Stimulated activated CD4-positive, alpha-beta T cell treated with anti-CD3 and anti-CD28 coated beads, Interleukin-15, amount 100 ng/mL, for 48 hours (primary cell): ENCODE measurements at places on chromosomes 13 and 19.

- DNase-seq, result no peak
Measured at GRCh38 chr13:30697996-30698401, 37.3 kb upstream of the ALOX5AP start.

- DNase-seq, result no peak
Measured at GRCh38 chr19:48596679-48597465, 9.7 kb upstream of the SPACA4 start.

GRCh38 chr19:46206176-46206575, 23.4 kb upstream of the IGFL1 start:
- DNase-seq, result no peak

DNA sequence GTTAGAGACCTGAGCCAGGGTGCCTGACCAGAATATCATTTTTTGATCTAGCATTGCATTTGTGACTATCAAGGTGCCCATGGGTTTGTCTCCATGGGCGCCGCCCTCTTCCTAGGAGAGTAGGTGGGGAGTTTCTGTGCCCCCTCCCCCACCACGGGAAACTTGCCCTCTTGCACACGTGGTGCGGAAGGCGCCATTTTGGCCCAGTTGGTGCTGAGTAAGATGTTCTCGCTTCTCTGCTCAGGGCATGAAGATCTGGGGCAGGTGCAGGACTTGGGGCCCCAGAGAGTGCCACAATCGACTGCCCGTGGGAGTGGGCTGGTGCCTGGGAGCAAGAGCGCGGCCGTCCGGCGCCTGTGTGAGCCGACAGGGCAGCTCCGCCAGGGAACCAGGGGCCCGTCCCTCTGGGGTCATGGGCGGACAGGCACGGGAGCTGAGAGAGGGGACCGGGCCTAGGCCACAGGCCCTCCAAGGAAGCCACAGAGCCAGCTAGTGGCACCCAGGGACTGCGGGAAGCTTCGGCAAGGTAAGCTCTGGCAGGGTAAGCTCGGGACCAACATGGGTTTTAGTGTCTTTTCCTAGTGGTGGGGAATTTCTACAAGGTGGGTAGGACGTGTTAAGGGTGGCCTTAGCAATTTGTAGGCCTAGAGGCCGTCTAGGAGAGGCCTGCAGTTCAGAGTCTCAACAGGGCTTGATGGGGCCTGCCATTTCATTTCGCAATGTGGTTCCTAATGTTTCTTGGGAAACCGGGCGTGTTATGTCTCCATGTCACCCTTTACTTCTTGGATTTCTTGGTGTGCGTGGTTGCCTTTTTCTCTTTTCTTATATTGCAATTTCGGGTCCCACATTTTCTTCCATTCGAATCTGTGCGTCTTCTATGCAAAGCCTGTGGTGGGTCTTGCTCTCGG, 14.5 kb downstream of the SACS start:
- DNase-seq, result no peak

GRCh38 chr19:42132851-42133528, 744 bp upstream of the POU2F2 start:
- DNase-seq, result peak; percentile 58

DNA sequence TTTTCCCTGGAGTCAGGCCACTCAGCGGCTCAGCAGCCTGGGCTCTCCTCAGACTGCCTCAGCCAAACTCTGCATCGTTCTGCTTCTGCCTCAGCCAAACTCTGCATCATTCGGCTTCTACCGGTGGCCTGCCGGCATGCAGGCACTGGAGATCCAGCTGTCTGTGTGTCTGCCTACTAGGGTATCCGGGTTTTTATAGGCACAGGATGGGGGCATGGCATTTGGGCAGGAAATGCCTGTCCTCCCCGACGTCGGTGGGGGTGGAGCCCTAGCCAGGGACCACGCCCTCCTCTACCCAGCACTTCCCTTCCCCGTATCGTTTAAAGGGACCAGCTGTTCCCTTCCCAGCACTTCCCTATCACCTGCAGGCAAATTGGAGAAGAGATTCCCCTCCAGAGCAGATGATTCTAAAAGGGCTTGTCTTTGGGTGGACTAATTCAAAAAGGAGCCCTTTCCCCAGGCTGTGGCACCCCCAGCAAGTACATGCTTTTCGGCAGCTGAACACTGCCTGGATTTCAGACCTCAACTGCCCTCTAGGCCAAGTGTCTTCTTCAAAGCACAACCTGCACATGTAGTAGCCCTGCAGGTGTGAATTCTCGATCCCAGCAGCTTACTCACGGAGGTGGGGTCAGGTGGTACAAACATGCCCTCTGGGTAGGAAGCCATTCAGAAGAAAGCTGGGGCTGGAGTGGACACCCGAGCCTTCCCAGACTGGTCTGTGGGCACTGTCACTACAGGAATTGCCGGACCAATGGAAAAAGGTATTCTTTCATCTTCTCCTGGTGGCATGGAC, 25.4 kb upstream of the GPR12 start:
- DNase-seq, result peak; percentile 45

DNA sequence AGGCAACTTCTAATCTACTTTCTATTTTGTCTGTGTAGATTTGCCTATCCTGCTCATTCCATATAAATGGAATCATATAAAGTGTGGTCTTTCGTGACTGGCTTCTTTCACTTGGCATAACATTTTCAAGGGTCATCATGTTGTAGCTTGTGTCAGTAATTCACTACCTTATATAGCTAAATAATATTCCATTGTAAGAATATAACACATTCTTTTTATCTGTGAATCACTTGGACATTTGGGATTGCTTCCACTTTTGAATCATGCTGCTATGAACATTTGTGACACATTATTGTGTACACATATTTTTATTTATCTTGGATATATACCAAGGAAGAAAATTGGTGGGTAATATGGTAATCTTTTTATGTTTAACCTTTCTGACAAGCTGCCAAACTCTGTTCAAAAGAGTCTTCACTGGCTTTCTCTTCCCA, 89.0 kb upstream of the CSNK1A1L start:
- no peak for DNase-seq

DNA sequence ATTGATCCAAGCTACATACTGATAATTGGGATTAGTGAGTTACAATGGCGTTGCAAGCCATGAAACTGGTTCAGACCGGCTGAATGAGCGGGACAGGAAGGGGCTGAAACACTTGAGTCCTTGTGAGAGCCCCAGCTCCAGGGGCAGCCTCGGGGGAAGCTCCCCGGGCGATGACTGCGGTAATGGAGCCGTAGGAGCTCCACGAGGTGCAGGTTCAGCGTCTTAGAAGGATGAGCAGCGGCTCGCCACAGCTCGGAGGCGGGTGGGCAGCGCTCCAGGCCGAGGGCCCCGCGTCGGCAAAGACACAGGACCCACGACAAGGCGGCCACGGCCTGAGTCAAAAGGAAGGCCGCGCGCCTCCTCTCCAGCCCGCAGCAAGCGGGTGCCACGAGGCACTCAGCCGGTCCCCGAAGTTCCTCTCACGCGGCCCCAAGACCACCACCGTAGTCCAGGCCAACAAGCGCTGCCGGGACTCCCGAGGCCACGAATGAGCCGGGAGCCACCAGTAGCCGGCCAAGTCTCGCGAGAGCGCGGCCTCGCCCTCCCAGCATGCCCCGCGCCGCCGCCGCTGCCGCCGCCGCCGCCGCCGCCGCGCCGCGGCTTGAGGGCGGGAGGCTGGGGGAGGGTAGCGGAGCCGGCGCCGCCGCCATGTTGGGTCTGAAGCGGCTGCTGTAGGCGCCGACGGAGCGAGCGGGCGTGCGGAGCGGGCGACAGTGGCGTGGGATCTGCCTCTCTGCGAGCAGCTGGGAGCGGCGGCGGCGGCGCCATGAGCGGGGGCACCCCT, at the start of gene LSM14A:
TSS of gene LSM14A (plus strand) at position 628 of the 784 bp plus-strand sequence. CDS start at position 767, 139 bp downstream.
- peak; percentile 85 for DNase-seq

- DNase-seq, result no peak
Measured at GRCh38 chr13:34990399-34991214, 48.5 kb downstream of the NBEA start.

- DNase-seq, result no peak
Measured at GRCh38 chr13:20159646-20160305, 1.1 kb downstream of the GJA3 start.

DNA sequence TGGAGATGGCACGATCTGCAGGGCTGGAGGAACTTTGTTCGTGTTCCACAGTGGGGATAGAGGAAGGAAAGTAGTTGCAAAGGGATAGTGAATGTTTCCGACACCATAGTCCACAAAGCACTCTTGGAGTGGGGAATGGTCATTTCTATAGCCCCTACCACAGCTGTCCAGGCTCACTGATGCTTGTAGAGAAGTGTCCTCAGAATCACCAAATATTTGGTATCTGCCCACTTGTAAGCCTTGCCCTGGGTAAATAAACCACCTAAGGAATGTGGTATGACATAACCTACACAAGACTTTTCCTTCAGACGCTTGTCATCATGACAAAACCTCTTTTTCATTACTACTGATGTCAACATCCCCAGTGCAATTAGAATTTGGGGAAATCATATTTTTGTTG, 686.5 kb upstream of the ARGLU1 start:
- DNase-seq, result no peak

- no peak for DNase-seq
Measured at GRCh38 chr19:16091546-16092475, 15.5 kb downstream of the TPM4 start.

DNA sequence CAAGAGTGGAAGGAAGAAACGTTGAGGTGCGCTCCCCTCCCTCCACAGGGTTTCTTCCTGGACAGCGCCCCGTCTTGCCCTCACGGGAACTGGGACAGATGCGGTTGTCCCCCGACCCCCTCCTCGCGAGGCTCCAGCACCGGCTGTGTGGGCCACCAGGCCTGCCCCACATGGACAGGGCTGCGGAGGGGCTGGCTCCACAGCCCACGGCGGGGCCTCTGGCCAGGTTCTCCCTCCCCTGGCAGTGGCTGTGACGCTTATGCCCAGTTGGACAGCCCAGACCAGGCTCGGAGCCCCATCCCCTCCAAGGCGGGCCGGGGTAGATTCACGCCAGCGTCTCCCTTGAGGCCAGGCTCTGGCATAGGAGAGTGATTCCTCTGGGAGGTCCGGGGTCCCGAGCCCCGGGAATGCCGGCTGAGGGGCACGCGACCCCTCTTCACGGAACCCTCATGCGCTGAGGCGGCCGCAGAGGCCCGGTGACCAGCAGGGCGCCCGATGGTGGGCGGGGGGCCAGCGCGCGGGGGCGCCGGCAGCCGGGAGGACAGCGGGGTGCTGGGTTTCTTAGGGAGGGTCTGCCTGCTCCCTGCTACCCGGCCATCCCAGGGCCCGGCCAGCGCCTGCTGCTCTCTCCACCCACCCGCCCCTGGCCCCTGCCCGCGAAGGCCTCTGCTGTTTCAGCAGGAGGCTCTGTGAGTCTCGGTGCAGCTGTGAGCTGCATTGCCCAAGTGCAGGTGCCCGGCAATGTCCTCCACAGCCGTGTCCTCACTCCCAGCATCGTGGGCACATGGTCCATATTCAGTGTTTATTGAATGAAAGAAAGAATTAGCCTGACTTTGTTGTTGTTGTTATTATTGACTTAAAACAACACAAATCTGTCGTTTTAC, 20.3 kb upstream of the GAS6 start:
- DNase-seq, result no peak

DNA sequence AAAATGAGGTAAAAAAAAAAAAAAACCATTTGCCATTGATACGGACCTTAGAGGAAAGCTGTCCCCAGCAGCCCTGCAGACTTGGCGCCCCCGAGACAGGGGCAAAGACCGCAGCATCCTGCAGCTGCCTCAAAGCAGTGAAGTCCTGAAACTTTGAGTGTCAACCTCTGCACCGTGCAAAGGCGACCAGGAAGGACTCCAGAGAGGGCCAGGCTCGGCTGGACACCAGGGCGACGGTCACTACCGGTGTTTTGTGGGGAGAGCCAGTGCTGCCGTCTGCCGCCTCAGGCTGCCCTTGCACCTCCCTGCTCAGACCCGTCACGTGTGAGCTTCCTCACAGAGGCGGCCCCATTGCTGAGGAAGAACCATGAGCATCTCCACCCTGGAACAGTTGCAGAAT, 146.7 kb upstream of the SPACA7 start:
- DNase-seq, result no peak

GRCh38 chr13:77896977-77897376, 21.7 kb downstream of the EDNRB start:
- DNase-seq, result no peak

GRCh38 chr13:34808649-34809048, 133.4 kb upstream of the NBEA start:
- DNase-seq, result no peak

- DNase-seq, result no peak
Measured at GRCh38 chr19:37932985-37933936, 26.3 kb downstream of the SIPA1L3 start.

DNA sequence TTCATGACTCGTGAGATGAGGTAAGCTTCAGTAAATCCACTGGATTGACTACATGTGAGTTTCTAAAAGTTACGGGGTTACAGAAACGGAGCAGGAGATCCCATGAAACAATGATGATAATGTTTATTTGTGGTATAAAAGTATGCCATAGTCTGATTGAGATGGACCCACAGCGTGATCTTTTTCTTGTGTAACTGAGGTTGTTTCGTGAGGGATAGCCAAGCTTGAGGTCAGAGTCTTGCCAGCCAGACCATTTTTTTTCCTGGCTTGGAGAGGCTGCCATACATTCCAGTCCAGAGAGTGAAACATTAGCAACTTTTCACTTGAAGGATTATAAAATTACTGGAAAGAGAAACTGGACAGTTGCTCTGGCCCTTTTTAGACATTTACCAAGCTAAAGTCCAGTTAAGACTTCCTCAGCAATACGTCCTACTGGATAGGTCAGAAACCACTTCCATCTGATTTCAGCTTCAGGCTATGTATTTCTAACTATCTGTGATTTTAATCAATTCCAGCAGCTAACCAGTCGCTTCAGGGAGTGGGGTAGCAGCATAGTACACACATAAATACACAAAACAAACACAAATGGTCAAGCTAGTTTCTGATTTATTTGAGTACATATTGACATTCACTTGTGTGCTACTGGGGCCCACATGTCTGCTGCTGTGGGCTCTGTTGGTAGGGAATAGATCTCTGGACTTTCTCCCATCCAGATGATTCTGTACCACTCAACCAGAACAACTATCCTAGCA, 194.6 kb downstream of the POSTN start:
- no peak for DNase-seq

DNA sequence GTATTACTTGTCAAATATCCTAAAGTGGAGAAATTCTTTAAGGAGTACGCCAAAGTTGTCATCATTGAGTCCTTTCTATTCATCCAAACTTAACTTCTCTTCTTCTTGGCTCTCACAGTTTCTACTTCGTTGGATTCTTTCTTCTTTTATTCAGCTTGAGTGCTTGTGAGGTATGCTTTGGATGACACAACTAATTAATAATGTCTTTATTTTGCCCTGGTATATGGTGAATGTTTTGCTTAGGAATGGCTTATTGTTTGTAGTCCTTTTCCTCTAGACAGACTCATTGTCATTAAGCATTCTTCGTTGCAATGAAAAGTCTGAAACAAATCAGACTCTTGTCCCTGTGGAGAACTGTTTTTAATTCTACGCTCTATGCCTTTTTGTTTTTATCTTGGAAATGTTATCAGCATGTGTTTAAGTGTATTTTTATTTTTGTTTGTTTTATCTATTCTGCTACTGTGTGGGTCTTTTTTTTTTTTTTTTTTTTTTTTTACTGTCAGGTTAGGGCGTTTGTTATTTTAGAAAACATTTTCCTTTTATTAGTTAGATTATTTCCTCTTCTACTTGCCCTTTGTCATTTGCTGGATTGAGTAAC, 471.5 kb downstream of the GPC6 start:
- DNase-seq, result no peak
